ENCODE measurements at places on chromosomes 6 and 20.

DNA sequence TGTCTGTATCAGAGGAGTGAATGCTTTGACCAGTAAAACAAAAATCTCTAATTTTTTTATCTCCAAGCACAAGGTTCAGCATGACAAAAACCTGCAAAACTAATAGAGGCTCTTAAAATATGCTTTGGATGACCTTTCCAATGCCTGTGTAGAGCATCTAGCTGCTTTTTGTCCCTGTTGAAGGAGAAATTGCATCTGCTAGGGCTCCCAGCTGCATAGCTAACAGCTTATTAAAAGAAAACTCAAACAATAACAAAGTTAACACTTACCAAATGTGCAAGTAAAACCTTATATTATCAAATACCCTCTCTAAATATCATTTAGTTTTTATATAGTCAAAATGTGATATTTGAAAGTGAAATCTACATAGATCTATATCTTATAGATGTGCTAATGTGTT lies 378.6 kb downstream of the CD109 start:
- no peak for DNase-seq

GRCh38 chr20:32339116-32339515 lies 19.0 kb upstream of the ASXL1 start:
- DNase-seq, result no peak

- no peak for DNase-seq
These were observed 13.7 kb downstream of the SRSF3 start for GRCh38 chr6:36607683-36608386.

DNA sequence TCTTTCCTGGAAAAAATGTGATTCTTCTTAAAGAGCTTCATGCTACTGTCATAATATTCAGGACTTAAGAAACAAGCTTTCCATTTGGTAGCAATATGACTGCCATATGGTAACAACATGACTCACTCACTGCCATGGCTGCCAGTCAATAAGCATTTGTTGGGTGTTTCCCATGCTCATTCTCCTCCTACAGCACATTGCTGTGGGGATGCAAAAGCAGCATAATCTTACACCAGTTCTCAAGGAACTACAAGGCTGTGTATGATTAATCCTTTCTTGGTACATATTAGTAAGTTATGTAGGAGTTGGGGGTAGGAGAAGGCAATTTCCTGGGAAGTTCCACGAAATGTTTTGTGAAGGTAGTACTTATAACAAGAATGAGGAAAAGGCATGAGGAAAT lies 76.7 kb downstream of the CEP162 start:
- DNase-seq, result no peak

All from T-cell (primary cell).